ENCODE measurements at places on chromosomes 3 and 15.

DNA sequence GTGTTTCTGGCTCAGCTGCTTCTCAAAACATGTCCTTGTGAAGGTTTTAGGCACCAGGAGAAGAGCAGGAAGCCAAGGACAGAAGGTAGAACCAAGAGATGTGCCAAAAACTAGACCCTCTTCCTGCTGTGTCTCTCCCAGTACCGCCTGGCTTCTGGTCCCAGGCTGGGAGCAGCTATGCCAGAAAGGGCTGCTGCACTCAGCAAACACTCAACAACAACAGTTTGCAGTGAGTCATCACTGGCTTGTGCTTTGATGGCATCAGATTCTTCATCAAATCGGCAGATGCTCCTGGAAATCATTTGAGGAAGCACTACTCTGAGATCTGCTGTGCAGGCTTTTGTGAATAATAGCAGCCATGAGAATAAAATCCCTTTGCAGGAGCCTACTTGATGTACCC lies 63.2 kb downstream of the DGKG start:
- DNase-seq = no peak

DNA sequence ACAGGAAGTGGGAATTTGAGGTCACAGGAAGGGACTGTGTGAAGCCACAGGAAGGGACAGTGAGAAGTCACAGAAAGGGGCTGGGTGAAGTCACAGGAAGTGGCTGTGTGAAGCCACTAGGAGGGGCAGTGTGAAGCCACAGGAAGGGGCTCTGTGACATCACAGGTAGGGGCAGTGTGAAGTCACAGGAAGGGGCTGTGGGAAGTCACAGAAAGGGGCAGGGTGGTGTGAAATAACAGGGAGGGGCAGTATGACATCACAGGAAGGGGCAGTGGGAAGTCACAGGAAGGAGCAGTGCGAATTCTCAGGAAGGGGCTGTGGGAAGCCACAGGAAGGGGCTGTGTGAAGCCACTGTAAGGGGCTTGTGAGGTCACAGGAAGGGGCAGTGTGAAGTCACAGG lies 35.8 kb downstream of the GASK1A start:
- DNase-seq = no peak

GRCh38 chr3:155647206-155647605 lies 97.7 kb downstream of the PLCH1 start:
- no peak for DNase-seq

- no peak for DNase-seq
Measured at GRCh38 chr3:50486219-50486888, 17.1 kb downstream of the CACNA2D2 start.

GRCh38 chr3:141410846-141411245 lies 42.5 kb downstream of the ZBTB38 start:
- no peak for DNase-seq

- DNase-seq = no peak
Measured at GRCh38 chr3:151477591-151478334, 16.9 kb upstream of the IGSF10 start.

DNA sequence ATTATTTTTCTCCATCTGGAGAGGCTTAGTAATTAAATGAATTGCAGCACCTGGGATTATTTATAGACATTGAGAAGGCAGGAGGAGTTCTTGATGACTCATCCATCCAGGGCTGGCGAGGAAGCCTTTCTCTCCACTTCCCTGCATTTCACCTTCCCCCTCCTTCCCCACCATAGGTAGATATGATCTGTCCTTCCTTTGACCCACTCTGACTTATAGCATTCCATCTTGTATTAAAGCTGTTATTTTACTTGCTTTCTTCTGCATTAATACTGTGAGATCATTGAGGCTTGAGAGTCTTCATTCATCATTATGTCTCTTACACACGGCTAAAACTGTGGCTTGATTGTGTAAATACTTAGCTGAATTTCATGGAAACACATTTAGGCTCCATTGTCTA lies 288.8 kb downstream of the FEZF2 start:
- no peak for DNase-seq

GRCh38 chr15:40353697-40354096 lies 2.9 kb downstream of the PHGR1 start:
- no peak for DNase-seq

- DNase-seq = no peak
Measured at GRCh38 chr15:45606413-45606812, 19.2 kb downstream of the BLOC1S6 start.

- no peak for DNase-seq
Measured at GRCh38 chr3:156920399-156920798, 94.2 kb downstream of the LEKR1 start.

DNA sequence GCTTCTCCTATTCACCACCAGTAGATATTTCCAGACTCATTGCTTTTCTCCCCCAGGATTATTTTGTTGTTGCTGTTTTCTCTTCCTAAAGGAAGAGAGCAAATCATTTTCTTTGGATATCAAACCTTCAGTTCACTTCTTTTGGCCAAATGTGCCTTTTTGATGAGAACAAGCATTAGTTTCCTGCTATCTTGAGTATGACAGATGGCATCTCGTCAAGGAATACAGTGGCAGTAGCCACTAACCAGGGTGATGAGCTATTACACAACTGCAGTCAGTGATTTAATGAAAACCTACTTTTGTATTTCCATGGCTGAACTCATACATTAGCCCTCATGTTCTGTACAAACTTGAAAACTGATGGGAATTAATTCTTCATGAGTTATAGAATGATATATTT lies 354.6 kb downstream of the CADM2 start:
- DNase-seq = no peak

DNA sequence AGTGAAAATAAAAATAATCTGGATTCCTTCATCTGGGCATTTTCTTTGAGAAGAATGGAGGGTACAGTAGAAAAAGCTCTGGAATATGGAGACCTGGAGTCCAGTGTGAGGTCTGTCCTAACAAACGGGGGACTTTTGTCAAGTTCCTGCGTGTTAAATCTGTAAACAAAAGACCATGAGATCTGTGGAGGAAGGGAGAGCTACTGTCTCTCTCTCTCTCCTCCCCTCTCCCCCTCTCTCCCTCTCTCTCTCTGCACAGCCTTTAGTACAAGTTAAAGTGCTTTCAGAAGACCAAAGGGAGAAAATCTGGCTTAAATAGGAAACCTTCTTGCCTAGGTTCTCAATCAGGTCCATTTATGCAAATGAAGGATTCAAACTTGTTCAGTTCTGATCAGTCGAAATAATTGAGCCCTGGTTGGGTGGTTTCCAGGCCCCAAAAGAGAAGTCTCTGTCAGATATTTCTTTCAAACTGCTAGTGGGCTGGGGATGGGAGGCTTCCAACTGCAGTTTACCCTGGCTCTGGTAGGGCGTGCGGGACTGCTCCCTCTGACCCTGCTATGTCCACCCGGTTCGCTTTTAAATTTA lies 103.7 kb downstream of the SV2B start:
- no peak for DNase-seq

DNA sequence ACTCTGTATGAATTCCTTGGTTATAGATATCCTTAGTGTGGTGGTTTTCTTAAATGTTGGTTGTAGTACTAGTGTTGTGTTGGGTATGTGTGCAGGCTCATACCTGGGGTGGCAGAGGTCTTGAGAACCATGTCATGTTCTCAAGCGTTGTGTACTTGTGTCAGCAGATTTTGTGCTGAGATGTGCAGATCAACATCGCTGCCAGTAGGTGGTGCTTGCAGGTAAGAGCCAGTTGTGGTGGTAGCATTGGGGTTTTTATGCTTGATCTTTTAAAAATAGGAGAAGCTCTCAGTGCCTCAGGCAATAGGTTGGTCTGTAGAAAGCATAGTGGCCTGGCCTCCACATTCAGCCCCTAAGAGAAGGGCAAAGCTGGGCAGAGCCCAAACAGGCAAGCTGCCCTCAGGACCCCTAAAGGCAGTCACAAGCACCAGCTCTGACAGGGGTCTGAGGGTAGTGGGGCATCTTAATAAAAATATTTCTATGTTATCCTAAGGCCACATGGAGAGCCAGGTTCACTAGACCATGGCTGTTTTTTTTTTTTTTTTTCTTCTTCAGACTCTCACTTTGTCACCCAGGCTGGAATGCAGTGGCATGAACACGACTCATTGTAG lies 164.0 kb downstream of the IL20RB start:
- DNase-seq = peak; percentile 17

GRCh38 chr3:38542401-38543298 lies 46.5 kb downstream of the EXOG start:
- no peak for DNase-seq

DNA sequence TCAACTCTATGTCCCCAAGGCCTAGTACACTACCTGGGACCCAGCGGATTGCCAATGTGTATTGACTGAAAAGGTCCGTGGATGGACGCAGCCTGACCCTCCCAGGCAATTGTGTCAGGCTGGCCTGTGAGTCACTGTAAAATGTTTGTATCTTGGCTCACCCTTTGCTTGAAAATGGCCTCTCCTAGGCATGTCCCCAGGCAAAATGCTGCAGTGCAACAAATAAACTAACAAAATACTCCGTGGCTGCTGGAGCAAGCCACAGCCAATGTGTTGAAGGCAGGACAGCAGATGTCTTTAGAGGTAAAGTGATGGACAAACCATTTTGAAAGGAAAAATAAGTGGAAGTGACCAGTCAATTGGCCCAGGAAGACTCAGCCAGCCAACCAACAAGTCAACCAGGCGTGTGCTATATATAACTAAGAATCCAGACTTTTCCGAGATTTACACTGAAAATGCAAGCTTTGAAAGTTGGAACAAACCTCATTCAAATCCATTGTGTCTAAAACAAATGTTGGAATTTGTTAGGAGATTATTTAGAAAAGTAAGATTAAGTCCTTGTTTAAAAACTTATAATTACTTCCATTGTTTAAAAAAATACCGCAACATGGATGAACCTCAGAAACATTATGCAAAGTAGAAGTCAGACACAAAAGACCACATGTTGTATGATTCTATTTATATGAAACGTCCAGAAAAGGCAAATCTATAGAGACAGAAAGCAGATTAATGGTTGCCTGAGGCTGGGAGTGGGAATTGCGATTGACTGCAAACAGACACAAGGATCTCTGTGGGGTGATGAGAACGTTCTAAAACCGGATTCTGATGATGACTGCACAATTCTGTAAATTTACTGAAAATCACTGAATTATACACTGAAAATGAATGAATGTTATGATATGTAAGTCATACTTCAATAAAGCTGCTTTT lies 191.2 kb downstream of the TLE3 start:
- DNase-seq = no peak

DNA sequence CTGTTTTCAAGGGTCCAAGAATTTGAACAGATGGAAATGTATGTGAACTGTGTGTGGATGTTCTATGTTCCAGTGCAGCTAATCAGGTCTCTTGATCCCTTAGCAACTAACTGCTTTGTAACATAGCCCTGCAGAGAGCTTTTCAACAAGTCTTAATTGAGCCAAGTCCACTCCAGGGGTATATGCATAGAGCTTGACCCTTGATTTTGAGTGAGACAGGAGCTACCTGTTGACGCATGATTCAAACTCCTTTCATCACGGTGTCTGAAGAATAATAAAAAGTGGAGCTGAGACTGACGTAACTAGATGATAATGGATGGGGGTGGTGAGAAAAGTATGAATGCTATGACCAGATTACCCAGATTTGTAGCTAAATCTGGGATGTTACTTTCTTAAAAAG lies 93.3 kb upstream of the CCDC54 start:
- no peak for DNase-seq

DNA sequence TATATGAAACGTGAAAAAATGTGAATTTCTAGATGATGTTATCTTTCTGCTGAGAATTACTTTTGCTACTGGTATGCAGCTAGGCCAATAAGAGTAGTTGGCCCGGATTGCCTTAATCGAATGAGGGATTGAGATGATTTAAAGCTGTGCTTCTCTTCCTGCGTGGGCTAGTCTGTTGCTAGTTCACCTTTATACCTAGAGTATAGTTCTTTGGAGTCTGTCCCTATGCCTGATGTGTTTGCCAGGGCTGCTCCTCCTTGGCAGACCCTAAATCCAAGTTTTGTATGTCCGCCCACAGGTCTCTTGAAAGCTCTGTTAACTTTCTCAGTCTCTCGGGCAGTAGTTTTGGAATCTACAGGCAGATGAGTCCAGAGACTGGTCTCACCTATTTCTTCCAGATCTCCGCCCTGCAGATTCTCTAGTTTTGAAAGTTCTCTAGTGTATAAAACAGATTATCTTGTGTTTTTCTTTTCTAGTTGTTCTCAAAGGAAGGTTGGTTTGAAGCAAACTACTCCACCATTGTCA lies 64.9 kb downstream of the MEF2A start:
- no peak for DNase-seq

- DNase-seq = peak; percentile 5
Measured at GRCh38 chr15:73273181-73274002, 95.4 kb downstream of the HCN4 start.

DNA sequence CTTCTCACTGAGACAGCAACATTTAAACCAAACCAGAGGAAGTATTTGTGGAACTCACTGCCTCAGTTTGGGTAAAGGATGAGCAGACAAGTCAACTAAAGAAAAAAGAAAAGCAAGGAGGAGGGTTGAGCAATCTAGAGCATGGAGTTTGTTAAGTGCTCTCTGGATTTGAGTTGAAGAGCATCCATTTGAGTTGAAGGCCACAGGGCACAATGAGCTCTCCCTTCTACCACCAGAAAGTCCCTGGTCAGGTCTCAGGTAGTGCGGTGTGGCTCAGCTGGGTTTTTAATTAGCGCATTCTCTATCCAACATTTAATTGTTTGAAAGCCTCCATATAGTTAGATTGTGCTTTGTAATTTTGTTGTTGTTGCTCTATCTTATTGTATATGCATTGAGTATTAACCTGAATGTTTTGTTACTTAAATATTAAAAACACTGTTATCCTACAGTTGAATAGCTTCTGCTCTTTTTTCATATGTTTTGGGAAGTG lies 23.3 kb downstream of the CLDN18 start:
- no peak for DNase-seq

- no peak for DNase-seq
Measured at GRCh38 chr15:86036243-86036642, 43.4 kb upstream of the AGBL1 start.

GRCh38 chr3:148911173-148911572 lies 46.1 kb downstream of the CPA3 start:
- no peak for DNase-seq

- DNase-seq = no peak
Measured at GRCh38 chr3:156530980-156531379, 23.9 kb downstream of the SSR3 start.

- no peak for DNase-seq
Measured at GRCh38 chr3:190040145-190040544, 80.6 kb downstream of the P3H2 start.

DNA sequence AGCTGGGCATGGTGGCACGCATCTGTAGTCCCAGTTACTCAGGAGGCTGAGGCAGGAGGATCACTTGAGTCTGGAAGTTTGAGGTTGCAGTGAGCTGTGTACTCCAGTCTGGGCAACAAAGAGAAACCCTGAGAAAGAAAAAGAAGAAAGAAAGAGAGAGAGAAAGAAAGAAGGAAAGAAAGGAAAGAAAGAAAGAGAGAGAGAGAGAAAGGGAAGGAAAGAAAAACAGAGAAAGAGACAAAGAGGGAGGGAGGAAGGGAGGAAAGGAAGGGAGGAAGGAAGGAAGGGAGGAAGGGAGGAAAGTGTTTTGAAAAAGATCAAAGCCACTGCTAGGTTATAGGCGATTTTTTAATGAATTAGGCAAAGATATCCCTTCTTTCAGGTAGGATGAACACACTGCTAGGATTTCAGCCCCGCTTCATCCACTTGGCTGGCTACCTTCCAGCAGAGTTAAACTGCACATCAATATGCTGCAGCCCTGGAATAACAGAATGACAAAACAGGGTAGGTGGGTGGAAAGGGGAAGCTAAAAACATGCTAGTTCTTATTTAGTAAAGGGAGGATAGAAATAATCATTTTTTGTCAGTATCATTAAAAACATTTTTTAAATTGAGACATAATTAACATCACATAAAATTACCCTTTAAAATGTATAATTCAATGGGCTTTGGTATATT lies 12.8 kb upstream of the PPARG start:
- DNase-seq = no peak

GRCh38 chr15:57923306-57923705 lies 142.2 kb downstream of the ALDH1A2 start:
- DNase-seq = no peak

GRCh38 chr3:38164643-38164951 lies 740 bp upstream of the OXSR1 start:
- no peak for DNase-seq
